ENCODE measurements at places on chromosomes 7 and 10. TPM values are rescaled to one million over a fixed set of nuclear protein-coding genes. Genes with fewer than 3 reads are reported as not detected.

The OPN1SW gene
- not detected for total RNA-seq

DNA sequence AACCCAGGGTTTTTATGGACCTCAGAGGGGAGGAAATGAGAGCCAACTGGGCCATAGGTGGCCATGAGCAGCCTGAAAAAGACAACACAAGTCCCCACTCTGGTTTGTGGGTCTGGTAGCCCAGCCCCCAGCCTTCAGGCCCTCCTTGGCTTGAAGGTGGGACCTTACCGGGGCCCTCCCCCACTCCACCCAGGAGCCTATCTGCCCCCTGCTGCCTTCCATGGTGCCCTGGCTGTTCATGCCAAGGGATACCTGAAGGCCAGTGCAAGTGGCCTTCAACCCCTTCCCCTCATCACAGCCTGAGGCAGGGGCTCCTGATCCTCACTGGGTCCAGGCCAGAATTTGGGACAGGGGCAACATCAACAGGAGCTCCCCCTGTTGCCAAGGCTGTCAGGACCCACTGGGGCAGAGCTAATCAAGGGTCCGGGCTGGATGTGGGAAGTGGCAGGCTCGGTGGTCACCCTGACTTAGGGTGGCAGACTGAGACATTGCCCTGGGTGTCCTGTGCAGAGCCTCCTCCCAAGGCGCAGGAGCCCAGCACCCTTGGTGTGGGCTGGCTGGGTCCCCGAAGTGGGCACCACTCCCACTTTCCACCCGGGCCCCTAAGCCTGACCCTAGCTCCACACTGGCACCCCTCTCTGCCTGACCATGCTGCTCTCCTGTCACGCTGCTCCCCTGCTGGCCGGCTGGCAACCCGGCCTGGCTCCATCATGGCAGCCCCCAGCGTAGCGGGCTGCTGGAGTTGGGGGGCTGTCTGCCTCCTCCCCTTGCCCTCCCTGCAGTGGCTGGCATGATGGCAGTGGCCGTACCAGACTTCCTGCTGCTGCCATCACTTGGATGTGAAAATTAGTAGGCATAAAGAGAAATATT lies 6.4 kb downstream of the WDFY4 start:
- DNase-seq = no peak

The TUBAL3 gene
- total RNA-seq = not detected

DNA sequence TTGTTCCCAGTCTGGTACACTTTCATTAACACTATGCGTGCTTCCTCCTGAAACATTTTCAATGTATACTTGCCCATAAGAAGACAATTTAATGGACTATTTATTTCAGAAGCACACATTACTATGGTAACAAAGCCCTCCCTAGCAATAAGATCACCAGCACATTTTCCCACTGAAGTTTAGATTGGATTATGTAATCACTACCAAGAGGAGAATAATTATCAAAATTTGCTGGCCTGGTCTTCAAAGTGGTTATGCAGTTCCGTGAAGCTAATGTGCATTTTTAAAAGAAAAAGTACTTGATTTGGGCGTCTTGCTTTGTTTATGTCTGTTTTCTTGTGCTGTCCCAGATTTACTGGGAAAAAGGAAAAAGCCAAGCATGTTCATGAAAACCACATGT lies 61.9 kb downstream of the AP3M1 start:
- DNase-seq = no peak

The LDB3 gene
- total RNA-seq = 0.08 TPM

The RPEL1 gene
- total RNA-seq = not detected

The WEE2 gene
- not detected for total RNA-seq

The CFAP43 gene
- not detected for total RNA-seq

The CCZ1 gene
- 74.8 TPM for total RNA-seq

DNA sequence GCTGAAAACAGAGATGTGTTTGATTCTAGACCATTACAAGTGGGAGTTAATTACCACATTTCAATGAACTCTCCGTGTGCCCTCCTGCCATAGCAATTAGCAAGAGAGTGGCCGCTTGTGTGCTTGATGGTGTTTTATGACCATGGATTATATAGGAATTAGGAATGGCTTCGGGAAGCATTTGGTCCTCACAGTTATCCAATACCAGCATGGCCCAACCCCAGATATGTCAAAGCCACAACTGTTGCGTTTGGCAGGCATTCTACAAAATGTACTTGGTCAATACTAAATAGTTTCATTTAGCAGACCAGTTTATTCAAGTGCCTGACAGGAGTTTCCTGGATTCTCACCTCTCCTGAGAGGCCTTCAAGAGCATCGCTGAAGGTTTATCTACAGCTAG lies 509.0 kb upstream of the GALNT17 start:
- no peak for DNase-seq

DNA sequence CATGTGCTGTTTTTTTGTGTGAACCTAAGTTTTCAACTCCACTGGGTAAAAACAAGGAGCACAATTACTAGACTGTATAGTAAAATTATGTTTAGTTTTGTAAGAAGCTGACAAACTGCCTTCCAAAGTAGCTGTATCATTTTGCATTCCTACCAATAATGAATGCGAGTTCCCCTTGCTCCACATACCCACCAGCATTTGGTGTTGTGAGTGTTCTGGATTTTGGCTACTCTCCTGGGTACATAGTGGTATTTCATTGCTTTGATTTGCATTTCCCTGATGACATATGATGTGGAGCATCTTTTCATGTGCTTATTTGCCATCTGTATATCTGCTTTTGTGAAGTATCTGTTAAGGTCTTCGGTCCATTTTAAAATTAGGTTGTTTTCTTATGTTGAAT lies 178.2 kb downstream of the HIBADH start:
- DNase-seq = no peak

DNA sequence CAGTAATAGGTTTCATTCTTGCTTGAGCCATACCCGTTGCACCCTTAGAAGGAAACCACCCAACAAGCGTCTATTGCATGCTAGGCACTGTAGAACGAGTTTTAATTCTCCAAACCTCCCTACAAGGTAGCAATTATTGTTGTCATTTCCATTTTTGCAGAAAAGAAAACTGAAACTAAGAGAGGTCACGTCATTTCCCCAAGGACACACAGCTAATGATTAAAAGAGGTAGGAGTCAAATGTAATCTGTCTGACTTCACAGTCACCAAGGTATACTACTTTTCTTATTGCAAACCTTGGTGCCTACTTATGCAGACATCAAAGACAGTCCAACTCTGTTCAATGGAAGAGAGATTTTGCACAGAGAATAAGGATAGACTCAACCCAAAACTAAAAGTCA lies 49.1 kb upstream of the C1QL3 start:
- no peak for DNase-seq
